ENCODE measurements at places on chromosomes 1 and 21. TPM values are rescaled to one million over a fixed set of nuclear protein-coding genes. Genes with fewer than 3 reads are reported as not detected.

DNA sequence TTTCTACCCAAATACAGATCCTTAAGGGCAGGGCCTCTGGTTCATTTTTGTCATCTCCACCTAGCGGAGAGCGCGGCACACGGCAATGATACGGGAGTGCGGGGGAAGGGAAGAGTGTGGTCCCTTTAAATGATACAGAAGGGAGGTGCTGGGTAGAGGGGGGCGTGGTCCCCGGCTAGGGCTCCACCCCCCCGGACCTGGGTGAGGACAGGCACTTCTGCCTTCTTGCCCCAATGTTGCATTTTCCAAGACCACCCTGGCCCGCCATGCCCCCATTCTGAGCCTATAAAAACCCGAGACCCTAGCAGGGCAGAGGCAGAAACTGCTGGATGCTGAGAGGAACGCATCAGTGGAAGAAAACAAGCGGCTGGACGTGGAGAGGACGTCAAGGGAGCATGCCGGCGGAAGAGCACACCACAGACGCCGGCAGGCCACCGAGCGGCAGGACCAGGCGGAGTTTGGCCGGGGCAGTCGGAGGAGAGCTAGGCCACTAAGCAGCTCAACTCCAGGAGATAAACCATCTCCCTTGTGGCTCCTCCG lies 30.0 kb downstream of the LRRC3 start:
- DNase-seq: peak; percentile 8

Gene TRIM63
- not detected for total RNA-seq

- DNase-seq: no peak
Observed at GRCh38 chr1:244653439-244654107, 647 bp downstream of the DESI2 start.

DNA sequence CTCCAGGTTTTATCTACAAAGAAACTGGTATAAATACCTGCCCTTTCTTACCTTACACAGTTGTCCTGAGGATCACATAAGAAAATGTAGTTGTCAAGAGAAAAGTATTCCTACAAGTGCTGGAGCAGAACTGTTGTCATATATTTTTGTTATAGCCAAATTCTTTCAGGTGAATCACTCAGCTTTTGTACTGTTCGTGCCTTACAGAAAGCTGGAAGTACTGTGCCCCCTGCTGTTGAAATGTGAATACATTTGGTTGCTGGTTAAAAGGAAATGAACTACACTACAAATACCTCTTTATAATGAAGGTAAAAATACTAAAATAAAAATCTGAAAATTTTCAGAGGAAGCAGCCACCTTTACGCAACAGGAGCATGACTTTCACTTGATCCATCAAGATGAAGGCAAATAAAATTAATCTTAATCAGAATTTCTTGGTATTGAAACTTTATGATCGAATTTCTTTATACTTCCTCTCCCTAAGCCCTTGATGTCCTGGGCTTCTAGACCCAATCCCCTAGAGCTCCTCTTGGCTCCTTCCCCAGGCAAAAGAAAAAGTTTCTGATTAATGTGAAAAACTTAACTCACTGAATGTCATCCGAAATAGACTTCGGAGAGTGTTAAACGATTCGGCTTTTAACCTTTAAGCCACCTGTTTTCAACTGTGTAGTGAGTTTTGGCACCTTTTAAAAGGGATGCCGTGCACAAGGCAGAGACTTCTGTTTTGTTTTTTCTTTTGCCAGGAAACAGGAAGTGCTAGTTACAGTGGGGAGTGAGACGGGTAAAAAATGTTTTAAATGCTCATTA lies 12.5 kb downstream of the CHML start:
- DNase-seq: peak; percentile 37

Gene OR2T11
- not detected for total RNA-seq

Gene GRIK1
- total RNA-seq: not detected
